Amygdala (tissue), 56 donors: ENCODE measurements at places on chromosomes 4 and X.
A peak's percentile ranks its signal among the peaks of the same experiment; 100 is the strongest.

GRCh38 chrX:22159071-22159470 lies 113.6 kb upstream of the CBLL2 start:
- DNase-seq = no peak

GRCh38 chr4:168928346-168928745 lies 81.7 kb downstream of the CBR4 start:
- DNase-seq = no peak

- DNase-seq = no peak
Measured at GRCh38 chrX:74419864-74420195, 1.5 kb upstream of the SLC16A2 start.

DNA sequence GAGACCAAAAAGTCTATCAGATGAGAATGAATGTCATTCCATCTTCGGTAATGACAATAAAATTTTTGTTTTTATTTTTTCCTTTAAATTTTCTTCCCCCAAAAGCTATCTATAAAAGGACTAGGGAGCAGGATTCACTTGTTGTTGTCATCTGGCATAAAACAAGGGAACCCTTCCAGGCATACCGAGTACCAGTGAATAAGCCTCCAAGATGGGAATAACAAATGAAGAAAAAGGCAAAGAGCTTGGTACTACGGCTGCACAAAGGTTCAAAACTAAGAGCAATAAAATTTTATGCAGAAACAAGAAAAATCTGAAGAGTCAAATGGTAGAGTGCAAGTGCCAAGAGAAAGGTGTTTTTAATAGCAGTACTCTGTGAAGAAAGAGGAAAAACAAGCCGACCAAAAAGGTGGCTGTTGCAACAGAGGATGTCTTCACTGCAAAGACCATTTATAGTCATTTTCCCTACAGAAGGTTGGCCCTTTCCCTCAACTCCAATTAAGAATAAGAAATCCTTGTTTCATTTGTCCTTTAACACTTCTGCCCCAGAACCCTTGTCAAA lies 25.8 kb downstream of the PPP3CA start:
- DNase-seq = no peak

DNA sequence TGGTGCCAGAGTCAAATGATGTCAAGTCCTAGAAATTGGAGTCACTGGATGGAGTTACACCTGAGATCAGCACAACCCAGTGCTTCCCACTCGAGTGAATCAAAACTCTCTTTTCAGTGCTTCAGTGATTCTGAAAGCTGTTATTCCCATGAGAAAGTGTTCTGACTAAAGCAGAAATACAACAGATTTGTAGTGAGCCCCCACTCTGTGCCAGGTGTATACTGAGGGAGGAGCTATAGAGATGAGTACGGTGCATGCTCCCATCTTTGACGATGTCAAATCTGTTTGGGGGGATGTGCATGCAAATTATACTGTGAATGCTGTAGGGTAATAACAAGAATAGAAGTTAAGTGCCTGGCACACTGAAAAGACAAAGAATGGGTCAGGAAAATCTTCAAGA lies 330.2 kb downstream of the HS3ST1 start:
- no peak for DNase-seq

GRCh38 chr4:42150653-42151567 lies 1.5 kb downstream of the BEND4 start:
- DNase-seq = no peak

DNA sequence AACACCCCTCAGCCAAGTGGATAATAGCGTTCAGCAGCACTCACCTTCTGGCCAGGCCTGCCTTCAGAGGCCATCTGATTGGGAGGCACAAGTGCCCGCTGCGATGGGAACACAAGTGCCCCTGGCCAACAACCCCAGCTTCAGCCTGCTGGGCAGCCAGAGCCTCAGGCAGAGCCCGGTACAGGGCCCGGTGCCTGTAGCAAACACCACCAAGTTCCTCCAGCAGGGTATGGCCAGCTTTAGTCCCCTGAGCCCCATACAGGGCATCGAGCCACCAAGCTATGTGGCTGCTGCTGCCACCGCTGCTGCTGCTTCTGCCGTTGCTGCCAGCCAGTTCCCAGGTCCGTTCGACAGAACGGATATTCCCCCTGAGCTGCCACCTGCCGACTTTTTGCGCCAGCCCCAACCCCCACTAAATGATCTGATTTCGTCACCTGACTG lies 55.9 kb upstream of the MTM1 start:
- no peak for DNase-seq

DNA sequence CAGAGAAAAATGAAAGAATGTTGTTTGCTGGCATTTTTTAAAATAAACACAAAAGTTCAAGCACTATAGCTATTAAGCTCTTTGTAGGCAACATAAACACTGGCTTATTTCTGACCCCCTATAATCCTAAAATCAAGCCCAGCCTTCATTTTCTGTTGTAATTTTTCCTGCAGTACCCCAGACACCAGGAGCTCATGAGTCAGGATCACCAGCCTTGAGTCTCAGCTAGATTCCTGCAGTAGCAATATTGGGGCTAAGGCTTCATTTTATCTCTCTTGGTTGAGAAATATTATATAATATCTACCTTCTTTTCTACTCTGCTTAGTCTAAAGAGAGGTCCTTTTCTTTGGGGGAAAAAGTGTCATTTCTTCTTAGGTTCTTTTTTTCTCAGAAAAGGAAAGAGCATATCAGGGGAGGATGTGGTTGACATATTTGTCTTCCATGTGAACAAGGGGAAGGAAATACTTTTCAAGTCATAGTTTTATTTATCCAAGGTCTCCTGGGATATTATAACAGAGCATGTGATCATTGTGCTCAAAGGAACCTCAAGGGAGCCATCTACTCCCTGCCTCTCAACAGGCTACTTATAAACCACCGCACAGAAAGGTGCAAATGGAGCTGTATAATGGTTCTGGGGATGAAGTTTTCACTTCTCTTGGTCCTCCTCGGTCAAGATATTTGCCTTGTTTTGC lies 678.3 kb upstream of the NR3C2 start:
- DNase-seq = no peak

DNA sequence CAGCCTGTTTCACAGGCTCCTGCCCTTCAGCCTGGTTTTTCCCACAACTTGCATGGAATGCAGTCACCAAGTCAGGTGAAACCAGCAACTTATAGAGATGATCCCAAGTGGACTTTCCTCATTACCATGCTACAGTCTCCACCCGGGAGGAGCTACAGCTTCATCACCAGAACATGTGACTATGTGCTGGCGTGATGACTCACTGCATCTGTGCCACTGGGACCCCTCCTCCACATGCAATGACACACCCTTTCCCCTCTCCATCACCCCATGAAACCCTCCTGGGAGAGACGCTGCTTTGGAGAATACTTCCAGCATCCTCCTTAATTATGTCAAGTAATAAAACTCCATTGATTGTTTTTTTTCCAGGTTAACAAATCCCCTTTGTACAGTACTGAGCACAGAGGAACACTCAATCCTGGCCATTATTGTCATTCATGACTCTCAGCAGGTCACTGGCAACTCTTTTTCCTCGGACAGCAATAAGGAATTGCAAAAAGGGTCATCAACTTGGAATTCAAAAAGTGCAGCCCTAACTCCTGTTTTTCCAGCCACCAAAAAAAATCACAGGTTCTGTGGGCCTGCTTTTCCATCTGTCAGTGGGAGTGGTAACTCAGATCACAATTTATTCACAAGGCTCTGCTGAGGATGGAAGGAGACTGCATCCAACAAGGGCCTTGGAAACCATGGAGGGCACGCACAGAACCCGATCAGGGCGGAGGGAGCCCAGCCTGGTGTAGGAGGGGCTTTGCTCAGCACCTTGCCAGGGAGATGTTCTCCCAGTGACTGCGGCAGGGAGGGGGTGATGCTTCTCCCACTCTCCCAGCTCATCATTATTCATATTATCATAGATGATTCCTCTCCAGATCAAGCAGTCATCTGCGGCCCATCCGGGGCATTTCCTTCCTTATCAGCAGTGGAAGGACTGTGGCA lies 17.4 kb downstream of the QDPR start:
- peak; percentile 39 for DNase-seq

DNA sequence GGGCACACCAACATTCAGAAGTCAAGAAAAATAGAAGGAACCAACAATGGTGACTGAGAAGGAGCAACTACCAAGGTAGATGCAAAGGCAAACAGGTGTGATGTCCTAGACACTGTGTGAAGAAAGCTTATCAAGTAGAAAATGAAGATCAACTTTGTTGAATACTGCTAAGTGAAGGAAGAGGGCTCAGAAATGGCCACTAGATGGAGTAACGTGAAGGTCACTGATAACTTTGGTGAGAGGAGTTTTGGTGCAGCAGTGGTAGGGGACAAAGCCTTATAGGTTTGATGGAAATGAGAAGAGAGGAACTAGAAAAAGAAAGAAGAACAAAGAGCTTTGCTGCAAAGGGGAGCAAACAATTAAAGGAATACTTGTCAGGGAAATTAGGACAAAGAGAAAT lies 23.5 kb downstream of the OTC start:
- DNase-seq = no peak

GRCh38 chr4:122963216-122963615 lies 40.8 kb upstream of the NUDT6 start:
- DNase-seq = no peak

DNA sequence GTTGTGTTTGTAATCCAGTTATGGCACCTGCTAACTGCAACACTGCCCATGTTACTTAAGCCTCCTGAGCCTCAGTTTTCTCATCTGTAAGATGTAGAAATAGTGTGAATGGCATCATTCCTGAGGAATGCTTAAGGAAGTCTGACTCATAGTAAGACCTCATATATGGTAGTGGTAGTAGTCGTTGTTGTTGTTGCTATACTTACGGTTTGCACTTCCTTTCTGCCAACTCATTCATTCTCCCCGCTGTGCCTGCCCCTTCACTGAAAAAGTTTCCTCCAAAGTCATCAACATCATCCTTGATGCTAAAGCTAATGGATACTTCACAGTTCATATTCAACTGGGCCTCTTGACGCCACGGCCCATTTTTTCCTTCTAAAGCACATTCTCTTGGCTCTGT lies 54.2 kb upstream of the SPANXN3 start:
- no peak for DNase-seq

- no peak for DNase-seq
Measured at GRCh38 chrX:318068-318738, 393 bp downstream of the GTPBP6 start.

DNA sequence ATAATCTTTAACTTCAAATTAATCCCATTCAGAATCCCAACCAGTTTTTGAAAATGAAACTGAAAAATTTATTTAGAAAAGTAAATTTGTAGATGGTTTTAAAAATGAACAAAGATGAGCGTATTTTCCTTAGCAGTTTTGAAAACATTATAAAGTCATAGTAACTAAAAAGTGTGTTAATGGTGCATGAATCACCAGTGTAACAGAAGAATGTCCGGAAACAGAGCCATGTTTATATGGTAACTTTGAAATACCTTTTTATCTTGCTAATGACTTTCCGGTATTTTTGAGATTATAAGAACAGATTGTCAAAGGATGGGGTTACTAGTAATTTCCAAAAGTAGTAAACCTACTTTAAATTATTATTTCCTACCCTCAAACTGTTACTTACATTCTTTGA lies 145.9 kb downstream of the IRS4 start:
- DNase-seq = no peak

- DNase-seq = peak; percentile 75
Measured at GRCh38 chr4:41360921-41361793, 104.4 kb downstream of the UCHL1 start.

- DNase-seq = no peak
Measured at GRCh38 chr4:56658528-56658927, 22.6 kb downstream of the HOPX start.

GRCh38 chr4:105440890-105441289 lies 33.0 kb downstream of the PPA2 start:
- DNase-seq = no peak

DNA sequence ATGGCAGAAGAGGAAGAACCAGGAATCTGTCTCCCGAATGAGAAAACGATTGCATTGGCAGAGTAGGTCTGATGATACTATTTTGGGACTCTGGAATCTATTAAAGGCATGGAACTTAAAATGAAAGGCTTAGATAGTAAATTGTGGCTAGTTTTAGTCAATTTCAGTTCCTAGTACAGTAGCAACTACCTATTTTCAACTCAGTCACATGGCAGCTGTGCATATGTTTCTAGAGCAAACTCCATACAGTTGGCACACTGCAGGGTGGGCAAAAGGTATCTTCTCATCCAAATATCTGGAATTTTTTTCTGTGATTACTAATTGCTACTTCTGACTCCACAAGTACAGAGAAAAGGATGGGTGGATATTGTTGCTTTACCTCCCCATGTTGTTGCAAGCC lies 663.6 kb downstream of the PCDH7 start:
- DNase-seq = no peak

- DNase-seq = no peak
Measured at GRCh38 chr4:185833055-185833598, 21.1 kb upstream of the SORBS2 start.

- DNase-seq = no peak
Measured at GRCh38 chr4:77893451-77893850, 30.8 kb downstream of the MRPL1 start.

DNA sequence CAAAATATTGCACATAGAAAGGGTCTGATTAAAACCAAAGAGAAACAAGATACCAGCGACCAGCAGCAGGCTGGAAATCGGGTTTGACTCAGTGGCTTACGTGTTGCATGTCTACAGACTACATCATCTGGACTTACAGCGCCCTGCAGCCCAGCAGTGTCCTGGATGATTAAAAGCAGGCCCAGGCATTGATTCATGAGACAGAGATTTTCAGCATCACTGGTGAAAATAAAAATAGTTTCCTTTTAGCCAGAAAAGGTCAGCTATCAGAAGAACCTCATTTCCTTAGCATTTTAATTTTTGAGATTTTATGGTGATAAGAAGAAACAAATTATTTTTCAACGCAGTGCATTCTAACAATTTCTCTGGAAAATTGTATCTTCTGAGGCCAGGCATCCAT lies 190.6 kb downstream of the PTTG2 start:
- DNase-seq = no peak

GRCh38 chr4:174214101-174214878 lies 69.2 kb downstream of the FBXO8 start:
- DNase-seq = no peak

DNA sequence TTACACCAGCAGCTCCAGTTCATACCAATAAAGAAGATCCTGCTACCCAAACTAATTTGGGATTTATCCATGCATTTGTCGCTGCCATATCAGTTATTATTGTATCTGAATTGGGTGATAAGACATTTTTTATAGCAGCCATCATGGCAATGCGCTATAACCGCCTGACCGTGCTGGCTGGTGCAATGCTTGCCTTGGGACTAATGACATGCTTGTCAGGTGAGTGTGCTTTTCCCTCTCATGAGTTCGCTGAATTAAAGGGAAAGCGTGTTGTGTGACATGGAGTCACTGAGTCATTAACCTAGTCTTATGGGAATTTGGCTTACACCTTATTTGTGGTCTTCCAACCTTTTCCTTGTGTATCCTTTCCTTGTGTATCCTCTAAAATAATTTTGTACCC lies 15.9 kb downstream of the TMEM165 start:
- DNase-seq = no peak

DNA sequence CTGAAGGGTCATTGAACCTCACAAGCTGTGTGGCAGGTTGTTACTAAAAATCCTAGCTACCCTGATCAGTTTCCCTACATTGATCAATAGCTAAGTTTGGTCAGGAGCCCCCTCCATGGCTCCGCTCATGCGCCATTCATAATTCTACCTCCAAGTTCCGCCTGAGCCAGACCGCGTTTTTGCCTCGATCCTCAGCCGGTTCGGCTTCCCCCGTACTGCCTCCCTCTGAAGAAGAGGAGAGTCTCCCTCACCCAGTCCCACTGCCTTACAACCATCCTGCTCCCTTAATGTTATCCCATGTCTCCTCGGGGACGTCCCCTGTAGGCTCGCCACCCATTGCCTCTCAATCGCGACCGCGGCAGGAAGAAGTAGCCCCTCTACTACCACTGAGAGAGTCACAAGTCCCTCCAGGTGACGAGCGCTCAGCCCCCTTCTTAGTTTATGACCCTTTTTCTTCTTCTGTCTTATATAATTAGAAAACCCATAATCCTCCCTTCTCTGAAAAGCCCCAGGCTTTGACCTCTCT lies 158.2 kb downstream of the DEFB131A start:
- DNase-seq = no peak
